ENCODE measurements at places on chromosomes 7 and 10. TPM values are rescaled to one million over a fixed set of nuclear protein-coding genes. Genes with fewer than 3 reads are reported as not detected.

CTAGE8 gene
- 2.4 TPM for total RNA-seq

PRKAR2B gene
- total RNA-seq: 2.5 TPM

HOXA1 gene
- 1.5 TPM for total RNA-seq

JCAD gene
- 47.0 TPM for total RNA-seq

LRIT2 gene
- not detected for total RNA-seq

MRLN gene
- total RNA-seq: not detected

SPDYE9 gene
- not detected for total RNA-seq

CALML3 gene
- not detected for total RNA-seq

CTAGE15 gene
- total RNA-seq: not detected

SLC26A5 gene
- total RNA-seq: not detected

KCND2 gene
- 9.4 TPM for total RNA-seq

ERVW-1 gene
- total RNA-seq: not detected

PON1 gene
- total RNA-seq: not detected

ANKRD2 gene
- 0.72 TPM for total RNA-seq

SUN3 gene
- total RNA-seq: not detected

Data from osteoblast (primary cell).